ENCODE measurements at places on chromosomes 6 and 20. TPM values are rescaled to one million over a fixed set of nuclear protein-coding genes. Genes with fewer than 3 reads are reported as not detected.

LTB gene
- not detected for total RNA-seq

ROS1 gene
- total RNA-seq = 0.17 TPM

ARMH2 gene
- not detected for total RNA-seq

SNAP91 gene
- total RNA-seq = 0.15 TPM
